ENCODE measurements at places on chromosomes 6 and 20.

DNA sequence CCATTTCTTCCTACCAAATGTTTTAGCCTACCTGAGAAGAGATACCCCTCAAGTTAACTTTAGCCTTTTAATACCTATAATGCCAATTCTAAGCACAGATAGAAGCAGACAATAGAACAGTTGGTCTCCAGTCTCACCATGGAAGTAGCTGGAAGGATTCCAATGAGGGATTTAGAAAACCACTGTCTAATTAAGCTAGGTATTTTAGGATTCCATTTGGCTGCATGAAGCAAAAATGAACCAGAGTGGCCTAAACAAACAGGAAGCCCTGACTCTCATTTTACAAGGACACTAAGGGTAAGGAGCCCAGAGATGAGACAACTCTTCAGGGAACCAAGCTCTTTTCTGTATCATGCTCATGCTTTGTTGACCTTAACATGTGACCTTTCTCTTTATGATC, 199.2 kb downstream of the ALDH8A1 start:
- no peak for DNase-seq

- DNase-seq = no peak
Observed at GRCh38 chr20:57600320-57601210, 19.7 kb downstream of the ZBP1 start.

- DNase-seq = no peak
Observed at GRCh38 chr20:39136798-39137197, 174.7 kb downstream of the DHX35 start.

- DNase-seq = no peak
Observed at GRCh38 chr20:7742479-7742878, 197.8 kb downstream of the HAO1 start.

DNA sequence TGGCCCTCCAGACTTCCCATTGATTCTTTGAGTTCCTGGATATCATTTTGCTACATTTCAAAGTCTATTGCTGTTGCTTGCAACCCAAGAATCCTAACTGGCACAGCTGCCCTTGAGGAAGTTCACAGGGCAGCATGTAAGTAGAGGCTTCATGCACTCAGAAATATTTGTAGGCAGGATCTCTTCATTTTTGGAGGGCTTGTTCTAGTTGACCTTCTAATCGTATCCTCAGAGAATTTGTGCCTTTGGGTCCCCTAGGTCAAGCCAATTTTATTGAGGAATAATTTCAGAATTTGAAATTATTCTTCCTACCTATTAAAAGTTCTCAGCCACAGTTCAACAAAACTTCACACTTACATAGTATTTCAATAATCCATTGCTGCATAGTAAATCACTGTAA, 5.6 kb upstream of the NCOA3 start:
- no peak for DNase-seq
